ENCODE measurements at places on chromosomes 11 and 22.

DNA sequence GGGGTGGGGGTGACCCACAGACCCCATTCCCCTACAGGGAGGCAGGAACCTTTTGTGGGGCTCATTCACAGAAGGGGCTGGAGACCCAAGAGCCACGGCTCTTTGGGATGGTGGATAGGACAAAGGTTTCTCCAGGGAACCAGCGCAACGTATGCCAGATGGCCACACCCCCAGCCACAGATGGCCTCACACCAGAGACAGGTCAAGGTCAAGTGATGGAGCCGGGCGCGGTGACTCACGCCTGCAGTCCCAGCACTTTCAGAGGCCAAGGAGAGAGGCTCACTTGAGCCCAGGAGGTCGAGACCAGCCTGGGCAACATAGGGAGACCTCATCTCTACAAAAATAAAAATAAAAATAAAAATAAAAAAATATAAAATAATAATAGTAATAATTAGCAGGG, 17.1 kb upstream of the BRSK2 start:
- H3K36me3 ChIP-seq, result no peaks in the 10 kb centered on the region
- DNase-seq, result no peak

DNA sequence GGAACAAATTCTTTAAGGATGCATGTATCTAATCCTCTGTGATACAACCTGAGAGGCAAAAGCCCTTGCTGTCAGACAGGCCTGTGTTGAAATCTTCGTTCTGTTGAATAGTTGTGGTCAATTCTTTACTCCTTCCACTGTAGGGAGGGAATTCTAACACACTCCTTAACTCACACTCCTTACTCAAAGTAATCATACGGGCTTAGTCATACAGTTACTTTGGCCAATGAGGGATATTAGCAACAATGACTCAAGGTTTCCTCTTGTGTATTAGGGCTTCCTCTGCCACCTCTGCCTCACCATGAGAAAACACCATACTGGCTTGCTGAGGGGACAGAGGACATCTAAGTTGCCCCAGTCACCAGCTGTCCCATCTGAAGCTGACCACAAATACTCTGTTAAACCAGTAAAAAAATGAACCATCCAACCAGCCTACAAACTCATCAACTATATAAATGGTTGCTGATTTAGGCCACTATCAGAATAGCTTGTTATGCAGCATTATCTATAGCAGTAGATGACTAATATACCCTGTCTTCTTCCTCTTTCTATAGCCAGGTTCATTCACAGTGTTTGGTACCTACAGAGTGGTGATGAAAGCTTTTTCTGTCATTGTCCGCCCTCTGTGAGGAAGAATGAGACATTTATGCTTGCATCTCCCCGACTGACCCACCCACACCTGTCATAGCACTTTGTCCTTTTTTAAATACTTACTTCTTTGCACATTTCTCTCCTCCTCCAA, 322.8 kb upstream of the SYN3 start:
- no peaks in the 10 kb centered on the region for H3K27me3 ChIP-seq
- no peak for DNase-seq
- no peaks in the 10 kb centered on the region for H3K36me3 ChIP-seq
- H3K4me1 ChIP-seq, result no peaks in the 10 kb centered on the region
- no peak overlapping the region for H3K4me3 ChIP-seq
- no peak overlapping the region for H3K27ac ChIP-seq

DNA sequence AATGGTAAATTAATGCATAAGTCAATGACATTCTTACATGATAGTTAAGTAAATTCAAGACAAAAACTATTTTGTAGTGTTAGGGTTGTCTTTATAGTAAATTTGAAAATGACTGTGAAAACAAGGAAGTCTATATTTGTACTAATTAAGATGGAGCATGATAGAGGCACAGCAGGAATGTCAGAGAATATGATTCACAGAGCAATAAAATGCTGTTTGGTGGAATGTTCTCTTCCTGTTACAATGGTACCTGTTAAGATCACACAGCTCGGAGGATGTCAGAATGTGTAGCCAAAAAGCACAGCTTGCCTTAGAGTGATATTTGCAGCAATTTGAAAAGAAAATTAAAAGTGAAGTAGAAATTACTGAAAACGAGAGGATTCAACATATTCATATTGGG, 2339.7 kb upstream of the RAG2 start:
- H3K36me3 ChIP-seq, result no peaks in the 10 kb centered on the region
- H3K27me3 ChIP-seq, result no peaks in the 10 kb centered on the region
- no peaks in the 10 kb centered on the region for H3K4me1 ChIP-seq
- no peak overlapping the region for H3K4me3 ChIP-seq

GRCh38 chr11:875769-876301, 33.2 kb downstream of the TSPAN4 start:
- no peak overlapping the region for H3K4me3 ChIP-seq
- no peak overlapping the region for H3K27ac ChIP-seq
- no peak for DNase-seq
- no peaks in the 10 kb centered on the region for H3K4me1 ChIP-seq
- no peaks in the 10 kb centered on the region for H3K27me3 ChIP-seq
- no peaks in the 10 kb centered on the region for H3K36me3 ChIP-seq

- H3K36me3 ChIP-seq, result no peaks in the 10 kb centered on the region
- no peaks in the 10 kb centered on the region for H3K27me3 ChIP-seq
- H3K4me1 ChIP-seq, result no peaks in the 10 kb centered on the region
- H3K4me3 ChIP-seq, result peak within 1 kb of the TSS; percentile 35
- DNase-seq, result peak; percentile 62
These were observed at the start of gene C11orf97 for GRCh38 chr11:94511932-94512781. C11orf97 (plus strand) TSS chr11:94512461; CDS start chr11:94512529, 68 bp downstream.

GRCh38 chr11:117319214-117319840, 3.3 kb upstream of the BACE1 start:
- H3K4me3 ChIP-seq, result no peak overlapping the region
- DNase-seq, result no peak
- H3K4me1 ChIP-seq, result no peaks in the 10 kb centered on the region
- no peaks in the 10 kb centered on the region for H3K36me3 ChIP-seq

GRCh38 chr11:73854680-73855079, 22.0 kb downstream of the COA4 start:
- no peak for DNase-seq
- no peaks in the 10 kb centered on the region for H3K36me3 ChIP-seq
- H3K27ac ChIP-seq, result no peak overlapping the region
- no peaks in the 10 kb centered on the region for H3K27me3 ChIP-seq

DNA sequence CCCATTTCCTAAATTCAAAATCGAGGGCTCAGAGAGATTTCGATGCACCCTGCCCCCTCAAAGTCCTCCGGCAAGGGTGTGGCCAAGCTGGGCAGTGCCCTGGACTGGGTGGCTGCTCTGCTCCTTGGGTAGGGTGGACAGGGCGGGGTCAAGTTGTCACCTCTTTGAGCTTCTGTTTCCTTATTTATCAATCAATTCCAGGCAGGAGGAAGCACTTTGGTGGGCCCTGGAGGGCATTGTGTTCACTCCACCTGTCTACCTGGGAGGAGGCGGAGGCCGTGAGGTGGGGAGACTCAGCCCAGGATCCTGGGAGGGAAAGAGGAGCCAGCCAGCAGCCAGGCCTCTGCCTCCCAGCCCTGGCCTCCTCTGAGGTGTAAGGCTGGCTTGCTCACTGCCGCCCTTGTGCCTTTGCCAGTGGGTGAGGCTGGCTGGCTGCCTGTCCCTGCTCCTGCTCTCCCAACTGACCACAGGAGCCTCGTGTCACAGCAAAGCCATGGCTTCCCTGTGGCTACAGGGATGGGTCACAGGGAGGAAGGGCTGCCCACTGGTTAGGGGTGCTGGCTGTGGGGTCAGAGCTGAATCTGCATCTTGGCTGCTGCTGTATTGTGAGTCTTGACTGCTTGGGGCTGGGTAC, 25.5 kb upstream of the SHISAL1 start:
- H3K4me1 ChIP-seq, result peaks cover 19% of the 10 kb centered on the region
- no peaks in the 10 kb centered on the region for H3K36me3 ChIP-seq
- DNase-seq, result no peak

- H3K4me1 ChIP-seq, result no peaks in the 10 kb centered on the region
- no peak for DNase-seq
- H3K27ac ChIP-seq, result no peak overlapping the region
- H3K4me3 ChIP-seq, result no peak overlapping the region
- no peaks in the 10 kb centered on the region for H3K27me3 ChIP-seq
These were observed 289.1 kb upstream of the SORL1-AS1 start for GRCh38 chr11:121741761-121742361.

- no peak overlapping the region for H3K27ac ChIP-seq
- no peaks in the 10 kb centered on the region for H3K36me3 ChIP-seq
- no peak for DNase-seq
- H3K4me1 ChIP-seq, result peaks cover 13% of the 10 kb centered on the region
- no peaks in the 10 kb centered on the region for H3K27me3 ChIP-seq
These were observed 8.6 kb downstream of the LARGE2 start for GRCh38 chr11:45930951-45931570.

- DNase-seq, result no peak
- H3K4me1 ChIP-seq, result peaks cover 3% of the 10 kb centered on the region
- H3K36me3 ChIP-seq, result no peaks in the 10 kb centered on the region
- H3K27me3 ChIP-seq, result no peaks in the 10 kb centered on the region
- no peak overlapping the region for H3K27ac ChIP-seq
These were observed 4.8 kb upstream of the FAR1 start for GRCh38 chr11:13663631-13664071.

DNA sequence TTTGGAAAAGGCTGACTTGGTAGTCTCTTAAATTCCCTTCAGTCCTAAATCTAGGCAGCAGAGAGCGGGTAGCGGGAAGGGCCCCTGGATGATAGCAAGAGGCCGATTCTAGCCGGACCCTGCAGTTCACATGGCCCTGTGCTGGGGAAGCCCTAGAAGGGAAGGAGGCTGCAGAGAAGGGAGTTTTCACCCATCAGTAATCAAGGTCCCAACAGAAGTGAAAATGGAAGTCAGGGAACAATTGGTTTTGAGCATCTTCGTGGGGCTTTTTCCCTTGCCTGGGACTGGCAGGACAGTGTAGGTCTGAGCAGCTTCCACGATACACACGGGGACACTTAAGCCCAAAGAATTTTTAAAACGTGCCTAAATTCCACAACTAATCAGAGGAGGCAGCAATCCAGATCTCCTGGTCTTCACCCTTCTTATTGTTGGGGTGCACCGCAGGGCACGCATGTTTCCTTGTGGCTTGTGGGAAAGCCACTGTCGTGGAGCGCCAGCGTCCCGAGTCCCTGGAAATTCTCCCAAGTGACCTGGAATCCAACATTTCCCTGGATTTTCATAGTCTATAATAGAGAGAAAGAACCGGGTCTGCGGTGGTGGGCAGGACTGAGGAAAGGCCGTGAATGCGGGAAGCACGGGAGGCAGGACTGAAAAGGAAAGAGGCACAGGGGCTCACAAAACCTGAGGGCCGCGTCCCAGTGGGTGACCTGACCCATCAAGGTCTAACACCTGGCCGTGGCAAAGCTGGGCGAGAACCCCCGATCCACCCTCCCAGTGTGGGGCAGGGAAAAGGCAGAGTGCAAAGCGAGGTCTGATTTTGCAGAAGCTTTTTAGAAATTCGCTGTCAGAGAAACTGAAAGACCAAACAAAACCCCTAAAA, 846 bp upstream of the OAF start:
- peak overlapping the region; percentile 87 for H3K4me3 ChIP-seq
- no peak for DNase-seq
- H3K27ac ChIP-seq, result peak overlapping the region; percentile 60
- no peaks in the 10 kb centered on the region for H3K27me3 ChIP-seq

GRCh38 chr11:33062137-33062536, 22.8 kb downstream of the TCP11L1 start:
- no peak for DNase-seq
- no peaks in the 10 kb centered on the region for H3K4me1 ChIP-seq
- H3K4me3 ChIP-seq, result no peak overlapping the region
- H3K27me3 ChIP-seq, result no peaks in the 10 kb centered on the region
- no peak overlapping the region for H3K27ac ChIP-seq

- H3K27me3 ChIP-seq, result no peaks in the 10 kb centered on the region
- no peaks in the 10 kb centered on the region for H3K36me3 ChIP-seq
- no peak for DNase-seq
These were observed 48.6 kb downstream of the FLRT1 start for GRCh38 chr11:64084146-64084950.

DNA sequence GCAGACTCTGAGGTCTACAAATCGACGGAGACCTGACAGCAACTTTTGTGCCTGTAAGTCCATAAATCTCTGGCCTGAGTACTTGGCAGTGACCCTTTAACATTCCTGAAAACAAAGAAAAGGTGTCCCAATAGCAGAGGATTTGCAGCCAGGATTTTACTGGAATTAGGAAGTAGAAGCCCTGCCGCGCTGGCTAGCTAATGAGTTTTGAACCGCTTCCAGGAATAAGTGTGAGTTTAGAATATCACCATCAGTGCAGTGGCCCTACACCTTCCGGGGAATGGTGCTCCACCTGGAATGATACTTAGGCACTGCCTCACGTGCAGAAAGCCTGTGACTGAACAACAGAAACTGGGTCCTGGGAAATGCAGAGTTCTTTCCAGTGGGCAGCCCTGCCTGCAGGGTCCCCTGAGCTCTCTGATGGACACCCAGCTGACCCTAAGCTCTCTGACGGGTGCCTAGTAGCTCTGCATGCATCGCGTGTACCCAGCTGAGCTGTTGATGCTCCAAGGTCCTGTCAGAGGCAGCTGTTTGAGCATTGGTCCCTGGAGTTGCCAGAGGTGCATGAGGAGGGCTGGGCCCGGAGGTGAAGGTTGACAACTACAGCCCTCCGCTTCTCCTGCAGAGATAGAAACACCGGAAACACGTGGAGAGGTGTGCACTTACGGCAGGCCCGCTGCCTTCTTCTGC, 380.9 kb downstream of the TBC1D22A start:
- no peak for DNase-seq
- H3K36me3 ChIP-seq, result no peaks in the 10 kb centered on the region
- H3K27me3 ChIP-seq, result no peaks in the 10 kb centered on the region
- no peak overlapping the region for H3K4me3 ChIP-seq
- H3K4me1 ChIP-seq, result no peaks in the 10 kb centered on the region
- no peak overlapping the region for H3K27ac ChIP-seq

DNA sequence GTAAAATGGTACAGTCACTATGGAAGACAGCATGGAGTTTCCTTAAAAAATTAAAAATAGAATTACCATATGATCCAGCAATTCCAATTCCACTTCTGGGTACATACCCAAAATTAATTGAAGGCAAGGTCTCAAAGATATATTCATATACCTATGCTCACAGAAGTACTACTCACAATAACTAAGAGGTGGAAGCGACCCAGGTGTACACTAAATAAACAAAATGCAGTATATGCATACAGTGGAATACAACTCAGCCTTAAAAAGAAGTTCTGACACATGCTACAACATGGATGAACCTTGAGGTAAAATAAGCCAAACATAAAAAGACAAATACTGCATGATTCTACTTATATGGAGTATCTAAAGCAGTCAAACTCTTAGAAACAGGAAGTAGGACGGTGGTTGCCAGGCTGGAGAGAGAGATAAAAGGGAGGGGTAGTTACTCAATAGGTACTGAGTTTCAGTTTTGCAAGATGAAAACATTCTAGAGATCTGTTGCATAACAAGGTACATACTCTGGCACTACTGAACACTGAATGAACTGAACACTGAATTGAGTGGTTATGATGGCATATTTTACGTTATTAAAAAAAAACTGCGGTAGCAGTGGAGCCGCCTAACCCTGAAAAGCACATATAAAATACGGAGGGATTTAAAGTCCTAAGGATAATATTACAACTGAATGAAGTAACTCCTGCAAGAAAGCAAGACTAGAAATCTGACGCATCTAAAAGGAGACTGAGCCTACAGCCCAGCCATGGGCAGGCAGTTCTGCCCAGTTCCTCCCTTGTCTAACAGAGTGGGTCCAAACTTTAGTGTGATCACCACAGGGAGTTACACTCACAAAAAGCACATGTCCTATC, 12.8 kb downstream of the DGCR2 start:
- DNase-seq, result peak; percentile 77
- no peaks in the 10 kb centered on the region for H3K27me3 ChIP-seq
- peaks cover 17% of the 10 kb centered on the region for H3K4me1 ChIP-seq
- no peak overlapping the region for H3K4me3 ChIP-seq
- peak overlapping the region; percentile 11 for H3K27ac ChIP-seq
